Mesenchymal stem cell (in vitro differentiated cells and primary cell): ENCODE measurements at places on chromosomes 7 and 10.
A peak's percentile ranks its signal among the peaks of the same experiment; 100 is the strongest.

DNA sequence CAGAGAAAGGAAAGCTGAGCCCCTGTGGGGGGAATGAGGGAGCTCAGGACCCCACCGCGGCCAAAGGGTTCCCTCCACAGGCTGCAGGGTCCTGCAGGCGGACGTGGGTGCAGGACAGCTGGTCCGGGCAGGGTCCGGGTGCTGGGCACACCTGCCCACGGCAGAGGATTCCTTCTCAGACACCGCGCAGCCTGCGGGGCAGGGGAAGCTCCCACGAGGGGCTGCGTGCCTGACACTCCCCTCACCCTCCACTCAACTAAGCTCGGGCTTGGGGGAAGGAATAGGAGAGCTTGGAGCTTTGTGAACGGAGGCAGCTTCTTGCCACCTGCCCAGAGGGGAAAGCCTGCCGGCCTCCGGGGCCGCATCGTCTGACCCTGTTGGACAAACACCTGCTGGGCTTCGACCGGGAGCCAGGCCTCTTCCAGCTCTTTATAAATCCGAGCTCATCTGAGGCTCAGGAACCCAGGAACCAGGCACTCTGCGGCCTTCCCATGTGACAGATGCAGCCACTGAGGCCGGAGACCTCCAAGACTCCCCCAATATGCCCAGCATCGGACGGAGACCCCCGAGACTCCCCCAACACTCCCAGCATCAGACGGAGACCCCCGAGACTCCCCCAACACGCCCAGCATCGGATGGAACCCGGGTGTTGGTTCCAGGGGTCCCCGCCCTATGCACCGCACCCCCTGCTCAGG is 97.3 kb downstream of the PDGFA start:
- DNase-seq, result no peak

GRCh38 chr10:91593834-91594233 is 39.0 kb downstream of the PPP1R3C start:
- DNase-seq, result no peak

GRCh38 chr7:4879396-4880081 is 4.0 kb downstream of the RADIL start:
- no peak for DNase-seq

DNA sequence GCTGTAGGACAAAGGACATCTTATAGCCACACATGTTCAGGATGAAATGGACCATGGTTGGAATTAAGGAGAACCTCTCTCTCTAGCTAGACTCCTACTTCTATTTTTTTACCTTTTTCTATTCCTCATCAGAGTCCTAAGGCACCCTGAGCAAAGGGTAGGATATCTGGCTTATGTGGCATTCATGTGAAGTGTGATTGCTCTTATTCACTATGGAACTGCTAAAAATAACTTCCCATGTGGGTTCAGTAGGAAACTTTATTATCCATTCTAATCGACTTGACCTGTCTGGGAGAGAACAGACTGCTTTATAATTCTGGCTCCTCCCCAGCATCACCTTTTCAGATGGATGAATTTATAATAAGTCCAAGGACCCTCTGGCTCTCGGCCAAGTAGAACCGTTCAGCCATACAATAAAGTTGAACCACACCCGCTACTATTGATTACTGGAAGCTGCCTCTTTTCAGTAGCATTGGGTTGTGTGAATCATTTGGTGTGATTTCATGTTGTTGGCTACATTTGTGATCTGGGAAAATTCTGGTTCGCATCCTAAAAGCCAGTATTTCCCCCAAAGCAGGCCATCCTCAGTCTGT is 117.5 kb downstream of the NRF1 start:
- no peak for DNase-seq

DNA sequence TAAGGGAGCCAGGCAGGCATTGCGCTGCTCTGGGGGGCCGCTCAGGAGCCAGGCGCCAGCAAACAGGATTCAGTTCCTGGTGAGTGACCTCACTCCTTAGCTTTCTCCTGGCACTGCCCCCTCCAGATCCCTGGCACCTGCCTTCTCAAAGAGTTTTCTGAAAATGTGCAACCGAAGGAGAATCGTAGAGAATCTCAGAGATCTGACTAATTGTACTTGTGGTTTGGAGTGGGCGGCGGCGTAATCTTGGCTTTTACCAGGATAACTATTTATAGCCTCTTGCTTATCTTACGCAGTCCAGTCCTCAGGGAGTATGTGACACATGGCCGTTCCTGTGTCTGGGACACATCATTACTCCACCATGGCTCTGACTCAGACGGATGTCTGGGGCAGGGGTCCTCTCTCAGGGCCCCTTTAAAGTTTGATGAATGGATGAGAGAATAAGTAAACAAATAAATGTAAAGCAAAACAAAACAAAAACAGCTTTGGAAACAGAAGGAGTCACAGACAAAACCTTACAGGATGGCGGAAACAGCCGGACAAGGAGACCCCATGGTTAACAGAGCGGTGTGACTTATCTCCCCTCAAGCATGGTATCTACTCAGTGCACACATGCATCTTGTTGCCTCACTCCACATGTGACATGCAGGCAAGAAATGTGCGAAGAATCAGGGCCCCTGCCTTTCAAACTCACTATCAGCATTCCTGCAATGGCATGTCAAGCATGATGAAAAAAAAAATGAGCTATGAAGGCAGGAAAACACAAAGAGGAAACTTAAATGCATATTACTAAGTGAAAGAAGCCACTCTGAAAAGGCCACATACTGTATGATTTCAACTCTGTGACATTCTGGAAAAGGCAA is 99.7 kb downstream of the TNS3 start:
- peak; percentile 99 for DNase-seq

DNA sequence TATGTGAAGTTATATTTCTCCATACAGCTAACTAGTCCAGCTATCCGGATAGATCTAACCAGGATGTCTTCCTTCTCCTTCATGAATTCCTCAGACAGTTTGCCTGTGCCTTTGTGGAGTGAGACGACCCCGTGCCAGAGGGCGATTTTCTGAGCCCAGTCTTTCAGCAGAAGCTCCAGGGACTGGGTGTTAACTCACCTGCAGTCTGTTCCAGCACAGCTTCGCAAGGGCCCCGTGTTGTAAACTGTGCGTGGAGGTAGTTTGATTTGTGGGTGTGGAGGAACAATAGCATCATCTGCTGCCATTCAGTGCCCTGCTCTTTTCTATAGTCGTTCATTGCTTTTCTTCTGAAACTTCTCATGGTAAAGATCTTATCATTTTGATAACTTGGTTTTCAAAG is 103.8 kb downstream of the INPP5A start:
- no peak for DNase-seq

DNA sequence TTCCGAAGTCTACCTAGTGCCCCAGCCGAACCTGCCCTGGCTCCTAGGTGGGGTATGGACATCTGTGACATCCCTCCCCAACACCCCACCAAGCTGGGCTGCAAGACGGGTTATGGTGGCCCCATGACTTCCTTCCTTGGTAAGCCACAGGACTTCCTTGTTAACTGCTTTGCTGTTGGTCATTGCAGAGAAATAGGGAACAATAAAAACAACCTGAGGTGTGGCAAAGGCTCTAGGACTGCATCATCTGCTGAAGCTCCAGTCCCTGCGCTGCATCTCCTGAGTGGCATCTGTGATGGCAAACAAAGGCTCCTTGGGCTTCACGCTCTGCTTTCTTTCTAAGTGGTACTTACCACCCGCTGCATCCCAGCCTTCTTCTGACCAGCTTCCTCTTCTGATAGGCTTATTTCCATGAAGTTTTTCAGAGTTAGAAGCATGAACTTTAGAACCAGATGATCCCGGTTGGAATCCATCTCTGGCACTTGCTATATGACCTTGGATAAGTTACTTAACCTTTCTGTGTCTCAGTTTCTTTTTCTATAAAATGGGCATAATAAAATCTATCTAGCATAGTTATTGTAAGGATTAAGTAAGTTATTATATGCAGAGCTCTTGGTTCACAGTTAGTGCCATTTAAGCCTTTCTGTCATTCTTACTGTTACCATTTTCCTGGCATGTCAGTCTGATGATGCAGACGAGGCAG is 216.8 kb downstream of the RPS24 start:
- DNase-seq, result no peak

DNA sequence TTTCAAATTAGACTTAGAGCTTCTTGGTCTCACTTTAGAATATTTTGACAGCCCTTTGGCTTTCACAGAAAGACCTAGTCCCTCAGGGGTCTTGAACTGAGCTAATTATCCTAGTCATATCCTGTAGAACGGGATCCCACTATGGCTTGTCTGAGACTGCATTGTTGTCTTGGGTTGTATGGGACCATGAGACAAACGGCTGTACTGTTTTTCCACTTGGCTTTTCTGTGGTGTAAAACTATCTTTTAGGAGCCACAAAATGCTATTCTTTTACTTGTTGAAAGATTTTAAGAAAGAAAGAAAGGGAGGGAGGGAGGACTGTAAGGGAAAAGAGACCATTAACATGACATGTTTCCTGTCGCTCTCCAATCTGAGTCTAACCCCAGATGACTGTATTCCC is 432.5 kb downstream of the AUTS2 start:
- DNase-seq, result no peak

DNA sequence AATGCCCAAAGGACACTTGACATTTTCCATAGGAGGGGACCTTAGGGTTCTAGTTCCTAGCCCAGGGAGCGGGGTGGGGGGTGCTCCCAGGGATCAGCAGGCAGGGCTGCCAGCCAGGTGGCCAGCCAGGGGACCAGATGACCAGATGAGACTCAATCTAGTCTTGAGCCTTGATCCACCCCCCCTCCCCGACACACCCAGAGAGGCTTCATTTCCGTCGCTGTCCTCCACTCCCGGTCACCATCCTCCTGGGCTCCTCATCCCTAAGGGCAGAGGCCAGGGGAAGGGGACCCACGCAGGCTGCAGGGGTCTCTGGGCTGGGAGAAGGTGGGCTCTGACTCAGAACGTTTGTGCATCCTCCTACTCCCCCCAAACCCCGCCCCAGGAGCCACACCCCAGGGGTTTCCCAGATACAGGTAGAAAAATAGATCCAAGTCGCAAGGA is 1.0 kb downstream of the STX1A start:
- DNase-seq, result no peak

DNA sequence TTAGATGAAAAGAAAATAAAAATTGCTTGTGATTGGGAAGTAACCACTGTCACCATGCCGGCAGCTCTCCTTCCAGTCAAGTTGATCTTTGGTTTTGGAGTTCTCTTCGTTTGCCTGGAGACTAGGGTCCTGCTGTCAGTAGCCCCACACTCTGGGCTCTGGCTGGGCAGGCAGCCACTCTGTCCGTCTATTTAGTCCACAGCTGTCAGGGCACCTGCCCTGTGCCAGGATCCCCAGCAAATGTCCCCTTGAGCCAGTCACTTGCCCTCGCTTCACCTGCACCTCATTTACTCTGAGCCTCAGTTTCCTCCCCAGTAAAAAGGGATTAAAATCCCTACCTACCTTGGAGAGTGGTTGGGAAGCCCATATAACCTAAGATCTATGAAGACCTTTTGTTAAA is 55.5 kb downstream of the PAX2 start:
- DNase-seq, result no peak

GRCh38 chr7:132291481-132291880 is 284.8 kb downstream of the PLXNA4 start:
- no peak for DNase-seq

- no peak for DNase-seq
Measured at GRCh38 chr7:153381275-153382040, 621.9 kb downstream of the ACTR3B start.

- DNase-seq, result no peak
Measured at GRCh38 chr10:33550811-33551210, 216.3 kb upstream of the NRP1 start.

- no peak for DNase-seq
Measured at GRCh38 chr10:37263304-37263703, 137.9 kb downstream of the ANKRD30A start.

GRCh38 chr7:112929421-112929820 is 139.2 kb upstream of the TMEM168 start:
- no peak for DNase-seq

DNA sequence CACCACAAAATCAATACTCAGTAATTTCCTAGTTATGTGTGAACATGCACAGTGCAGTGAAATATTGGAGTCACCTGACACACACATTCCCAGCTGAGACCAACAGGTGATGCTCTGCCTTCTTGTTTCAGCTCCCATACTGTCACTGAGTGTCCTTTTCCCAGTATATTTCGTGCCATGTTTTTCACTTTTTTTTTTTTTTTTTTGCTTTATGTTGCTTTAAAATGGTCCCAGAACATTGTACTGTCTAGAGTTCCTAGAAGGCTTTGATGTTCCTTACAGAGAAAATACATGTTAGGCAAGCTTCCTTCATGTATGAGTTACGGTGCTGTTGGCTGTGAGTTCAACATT is 45.6 kb downstream of the ELAPOR2 start:
- DNase-seq, result no peak

- DNase-seq, result no peak
Measured at GRCh38 chr10:51748959-51749358, 49.6 kb upstream of the CSTF2T start.

DNA sequence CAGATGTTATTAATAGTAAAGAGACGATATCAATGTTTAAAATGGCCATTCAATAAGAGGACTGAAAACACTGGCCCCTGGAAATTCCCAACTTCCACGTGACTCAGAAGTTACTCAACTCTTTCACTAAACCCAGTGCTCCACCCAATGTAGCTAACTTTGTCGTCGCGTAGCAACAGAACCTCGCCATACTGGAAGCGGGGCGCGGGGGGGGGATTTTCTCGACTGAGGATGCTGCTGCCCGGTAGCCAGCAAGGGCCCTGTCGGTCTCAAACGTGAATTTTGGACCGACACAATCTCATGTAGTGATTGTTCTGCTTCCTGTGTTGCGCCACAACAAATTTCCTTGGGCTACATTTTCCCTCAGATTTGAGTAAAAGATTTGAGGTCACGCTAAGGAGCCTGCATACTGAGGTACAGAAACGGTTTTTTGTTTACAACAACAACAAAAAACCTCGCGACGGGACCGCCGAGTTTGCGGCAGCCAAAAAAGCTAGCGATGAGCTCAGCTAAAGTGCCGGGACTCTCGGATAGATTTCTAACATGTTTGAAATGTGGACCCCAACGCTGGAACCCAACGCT is 977 bp upstream of the SFR1 start:
- DNase-seq, result peak; percentile 99

- peak; percentile 17 for DNase-seq
Measured at GRCh38 chr7:127447326-127447945, 54.9 kb upstream of the ZNF800 start.

- peak; percentile 59 for DNase-seq
Measured at GRCh38 chr7:27141923-27142579, 1.4 kb downstream of the HOXA5 start.

DNA sequence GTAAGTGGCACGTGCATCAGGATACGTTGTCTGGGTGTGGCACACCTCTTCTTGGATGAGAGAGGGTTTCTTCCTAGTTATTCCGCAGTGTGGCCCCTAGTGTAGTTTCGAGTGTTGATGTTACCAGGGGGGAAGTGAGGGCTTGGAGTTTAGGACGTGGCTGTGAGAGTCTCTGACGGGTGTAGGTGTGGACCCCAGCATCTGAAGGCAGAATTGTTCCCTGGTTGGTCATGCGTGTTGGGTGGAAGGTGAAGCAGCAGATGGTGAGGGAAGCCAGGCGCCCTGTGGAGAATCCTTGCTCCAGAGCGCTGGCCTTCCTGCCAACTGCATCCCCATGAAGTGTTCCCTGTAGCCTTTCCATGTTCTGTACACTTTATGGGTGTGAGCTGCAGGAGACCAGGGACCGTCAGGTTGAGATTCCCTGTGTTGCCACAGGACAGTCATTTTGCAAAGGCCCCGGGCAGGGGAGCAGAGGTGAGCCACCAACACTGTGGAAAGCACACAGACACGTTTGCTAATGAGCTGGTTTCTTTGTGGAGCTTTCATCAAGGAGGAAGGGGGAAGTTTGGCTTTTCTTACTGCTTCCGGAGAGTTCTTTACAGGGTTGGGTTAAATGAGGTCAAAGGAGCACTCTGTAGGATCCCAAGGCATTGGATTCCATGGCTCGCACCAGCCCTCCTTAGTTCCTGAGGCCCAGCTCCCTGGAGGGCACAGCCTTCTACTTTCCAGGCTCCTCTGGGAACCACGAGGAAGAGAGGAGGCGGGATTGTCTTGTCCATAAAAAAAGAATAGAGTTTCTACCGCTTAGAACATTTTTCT is 32.0 kb downstream of the TSPAN14 start:
- no peak for DNase-seq
